ENCODE measurements at places on chromosomes 2 and 18.
A peak's percentile ranks its signal among the peaks of the same experiment; 100 is the strongest.

DNA sequence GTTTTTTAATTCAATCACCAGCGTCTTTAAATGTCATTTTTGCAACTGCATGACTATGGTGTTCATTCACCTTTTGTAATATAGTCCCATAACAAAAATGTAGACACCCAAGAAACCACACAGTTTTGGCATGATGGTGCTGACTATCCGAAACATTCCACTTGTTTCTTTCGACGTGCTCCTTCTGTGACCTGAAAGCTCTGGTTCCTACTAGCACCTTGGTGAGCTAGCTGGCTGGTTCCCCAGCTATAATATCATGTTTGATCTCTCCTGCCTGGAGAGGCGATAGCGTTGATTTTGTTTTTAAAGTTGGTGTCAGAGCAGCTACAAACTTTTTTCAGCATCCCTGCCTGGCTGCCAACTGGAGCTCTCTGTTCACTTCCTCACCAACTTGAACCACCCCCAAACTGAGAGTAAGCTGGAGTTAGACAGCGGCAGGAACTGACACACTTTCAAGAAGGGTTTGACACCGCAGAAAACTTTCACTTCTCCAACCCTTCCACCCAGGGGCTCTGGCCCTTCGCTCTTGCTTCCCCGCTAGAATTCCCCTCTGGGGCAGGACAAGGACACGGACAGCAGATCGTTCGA, 1.1 kb downstream of the ATAD2B start:
- DNase-seq: peak; percentile 95

GRCh38 chr18:2920546-2921343, 73.9 kb downstream of the EMILIN2 start:
- DNase-seq: no peak

- no peak for DNase-seq
These were observed 7.3 kb downstream of the CEBPZ start for GRCh38 chr2:37224063-37224462.

GRCh38 chr2:120539937-120540718, 194.2 kb downstream of the INHBB start:
- no peak for DNase-seq

GRCh38 chr2:28334527-28334894, 58.1 kb upstream of the FOSL2 start:
- no peak for DNase-seq

- DNase-seq: no peak
These were observed 121.6 kb upstream of the ALKAL2 start for GRCh38 chr2:409523-409922.

DNA sequence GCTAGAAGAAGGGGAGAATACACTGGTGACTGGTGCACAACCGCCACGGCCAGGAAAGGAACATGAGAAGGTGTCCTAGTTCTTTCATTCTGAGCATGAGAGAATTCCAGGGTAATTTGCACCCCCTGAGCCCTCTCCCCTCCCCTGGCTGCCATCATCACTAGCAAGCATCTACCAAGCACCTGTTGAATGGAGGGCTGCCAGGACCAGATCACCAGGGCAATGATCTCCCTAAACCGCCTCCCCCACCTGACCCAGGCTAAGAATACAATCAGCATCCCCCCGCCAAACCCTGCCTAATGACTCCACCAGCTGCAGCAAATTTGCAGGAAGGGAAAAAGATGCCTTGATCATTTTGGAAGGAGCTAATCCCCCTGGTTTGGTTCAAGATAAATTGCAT, 100.2 kb downstream of the STPG4 start:
- no peak for DNase-seq

All from GM12865 (cell line).